Stimulated activated CD4-positive, alpha-beta T cell treated with anti-CD3 and anti-CD28 coated beads, TNF-alpha, amount 100 ng/mL, for 1 hour (primary cell): ENCODE measurements at places on chromosomes 12 and 14.

GRCh38 chr12:55515696-55516095 is 23.5 kb downstream of the OR6C68 start:
- DNase-seq = no peak

DNA sequence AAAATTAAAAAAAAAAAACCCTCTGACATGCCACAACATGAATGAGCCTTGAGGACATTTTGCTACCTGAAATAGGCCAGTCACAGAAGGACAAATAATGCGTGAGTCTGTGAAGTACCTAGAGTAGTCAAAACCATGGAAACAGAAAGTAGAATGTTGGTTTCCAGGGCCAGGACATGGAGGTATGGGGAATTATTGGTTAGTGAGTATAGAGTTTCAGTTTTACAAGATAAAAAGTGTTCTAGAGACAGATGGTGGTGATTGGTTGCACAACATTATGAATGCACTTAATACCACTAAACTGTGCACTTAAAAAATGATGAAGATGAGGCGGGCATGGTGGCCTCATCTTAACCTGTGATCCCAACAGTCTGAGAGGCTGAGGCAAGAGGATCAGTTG is 47.6 kb upstream of the ZFP36L1 start:
- no peak for DNase-seq

- DNase-seq = no peak
Observed at GRCh38 chr14:102510616-102511520, 1.3 kb upstream of the ANKRD9 start.

GRCh38 chr12:65778258-65779090 is 45.8 kb upstream of the HMGA2 start:
- DNase-seq = no peak

- DNase-seq = no peak
Observed at GRCh38 chr12:10661338-10661737, 12.5 kb downstream of the STYK1 start.

DNA sequence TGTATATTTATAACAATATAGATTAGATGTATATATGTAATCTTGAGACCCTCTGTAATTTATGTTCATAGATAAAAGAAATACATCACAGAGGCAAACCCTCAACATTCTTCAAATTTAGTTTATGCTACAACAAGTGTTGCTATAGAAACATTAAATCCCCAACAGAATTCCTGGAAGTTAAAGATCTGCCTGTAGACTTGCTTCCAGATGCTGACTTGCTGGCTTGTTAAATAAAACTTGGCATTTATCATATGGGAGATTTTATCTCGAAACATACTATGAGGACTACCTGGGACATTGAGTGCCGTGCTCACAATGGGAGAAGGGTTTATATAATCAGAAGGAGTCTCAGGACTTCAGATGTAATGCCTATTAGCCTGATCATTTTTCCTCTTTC is 136.3 kb upstream of the PLXNC1 start:
- DNase-seq = no peak

DNA sequence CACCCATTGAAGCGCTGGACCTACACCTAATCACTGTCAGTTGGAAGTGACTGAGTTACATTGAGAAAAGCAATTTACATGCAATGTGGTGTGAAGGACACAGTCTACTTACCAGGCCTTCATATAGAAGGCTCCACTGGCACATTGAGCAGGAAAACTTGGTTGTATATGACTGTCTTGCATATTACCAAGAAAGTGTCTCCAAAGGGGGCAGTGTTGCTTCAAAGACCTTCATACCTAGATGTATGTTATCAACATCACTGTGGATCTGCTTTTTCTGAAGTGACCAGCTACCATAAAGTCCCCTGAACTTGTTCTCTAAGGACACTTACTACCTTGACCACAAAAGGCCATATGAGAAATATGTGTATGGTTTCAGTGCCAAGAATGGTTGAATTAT is 64.1 kb downstream of the NELL2 start:
- no peak for DNase-seq

- DNase-seq = no peak
Observed at GRCh38 chr12:601976-602699, 61.1 kb downstream of the NINJ2 start.

GRCh38 chr12:85147331-85147730 is 111.2 kb downstream of the LRRIQ1 start:
- DNase-seq = no peak

DNA sequence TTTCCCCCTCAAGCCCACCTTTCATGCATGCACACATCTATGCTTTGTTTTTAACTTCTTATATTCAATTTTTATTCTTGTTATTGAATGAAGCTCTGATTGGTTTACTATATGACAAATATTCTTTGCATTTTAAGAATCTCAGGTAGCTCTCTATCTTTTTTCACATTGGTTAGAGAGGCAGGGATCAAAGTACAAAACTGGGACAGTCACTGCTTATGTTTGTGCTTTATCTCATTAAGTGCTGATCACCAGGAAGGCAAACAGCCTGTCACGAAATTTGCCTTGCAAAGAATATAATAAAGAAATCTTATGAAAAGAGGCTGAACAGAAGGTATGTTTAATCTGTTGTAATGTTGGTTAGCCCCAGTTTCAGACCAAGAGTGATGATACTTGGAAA is 29.7 kb upstream of the INSM2 start:
- DNase-seq = no peak
